ENCODE measurements at places on chromosomes 2 and 18.

- DNase-seq: no peak
Measured at GRCh38 chr18:51561821-51562220, 364.3 kb upstream of the MEX3C start.

- DNase-seq: peak; percentile 59
Measured at GRCh38 chr2:222904557-222905258, 43.9 kb downstream of the ACSL3 start.

DNA sequence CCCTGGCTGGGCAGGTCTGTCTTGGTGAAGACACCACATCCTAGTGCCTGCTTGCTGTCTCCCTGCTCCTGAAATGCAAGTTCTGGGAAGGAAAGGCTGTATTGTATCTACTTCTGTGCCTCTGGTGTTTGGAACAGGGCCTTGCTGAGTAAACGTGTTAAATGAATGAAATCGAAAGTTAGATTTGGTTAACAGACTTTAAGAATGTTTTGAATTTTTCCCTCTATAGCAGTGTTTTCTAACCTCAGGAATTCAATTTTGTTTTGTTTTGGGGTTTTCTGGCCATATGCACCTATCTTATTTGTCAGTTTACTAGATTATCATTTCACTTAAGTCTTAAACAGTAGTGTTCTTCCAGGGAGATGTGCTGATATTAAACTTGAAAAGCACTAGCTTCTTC, 20.7 kb downstream of the FARP2 start:
- no peak for DNase-seq

DNA sequence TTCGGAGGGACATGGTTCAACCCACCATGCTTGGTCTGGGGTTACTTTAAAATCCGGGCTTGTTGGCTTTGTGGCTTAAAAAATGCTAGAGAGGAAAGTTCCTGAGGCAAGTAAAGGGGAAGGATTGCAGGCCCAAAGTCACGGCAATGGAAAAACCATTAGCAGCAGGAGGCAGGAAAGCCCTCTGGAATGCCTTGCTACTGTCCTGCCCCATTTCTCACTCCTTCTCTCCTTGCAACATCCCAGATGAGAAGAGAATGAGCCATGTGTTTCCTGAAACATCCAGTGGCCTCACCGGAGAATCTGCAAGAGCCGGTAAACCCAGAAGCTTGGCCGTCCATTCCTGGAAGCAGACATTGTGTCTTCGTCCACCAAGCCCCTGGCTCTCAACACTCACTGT, 97.4 kb upstream of the LCLAT1 start:
- DNase-seq: no peak

GRCh38 chr2:209146682-209147320, 277.0 kb upstream of the MAP2 start:
- DNase-seq: no peak

- no peak for DNase-seq
Measured at GRCh38 chr2:153005071-153005730, 286.8 kb downstream of the ARL6IP6 start.

- no peak for DNase-seq
Measured at GRCh38 chr2:144261966-144262365, 258.0 kb downstream of the ZEB2 start.

- no peak for DNase-seq
Measured at GRCh38 chr18:11112286-11112685, 37.1 kb downstream of the PIEZO2 start.

- DNase-seq: no peak
Measured at GRCh38 chr18:79867666-79868065, 69.9 kb downstream of the KCNG2 start.

DNA sequence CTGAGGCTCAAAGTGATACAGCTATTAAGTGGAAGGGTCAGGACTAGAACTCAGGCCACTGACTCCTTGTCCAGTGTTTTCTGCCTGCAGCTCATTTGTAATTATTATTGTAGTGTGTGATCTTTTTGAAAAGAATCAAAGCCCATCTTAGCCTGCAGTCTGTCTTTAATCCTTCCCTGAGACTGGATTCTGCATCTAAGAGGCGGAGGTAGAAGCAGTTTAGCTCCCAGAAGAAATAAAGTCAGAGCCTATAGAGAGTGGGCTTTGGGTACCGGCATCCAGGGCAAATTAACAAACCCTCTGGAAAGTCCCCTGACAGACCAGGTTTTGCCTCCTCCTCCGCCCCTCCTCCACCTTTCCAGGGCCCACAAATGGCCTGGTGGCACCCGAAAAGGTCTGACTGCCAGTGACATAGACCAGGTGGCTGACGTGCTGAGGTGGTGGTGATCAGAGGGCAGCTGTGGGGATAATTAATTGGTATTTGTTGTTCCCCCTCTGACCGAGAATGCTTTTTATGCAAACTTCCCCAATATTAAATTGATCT, 2.2 kb upstream of the RAX start:
- no peak for DNase-seq

- DNase-seq: no peak
Measured at GRCh38 chr18:9428301-9428706, 47.0 kb upstream of the RALBP1 start.

DNA sequence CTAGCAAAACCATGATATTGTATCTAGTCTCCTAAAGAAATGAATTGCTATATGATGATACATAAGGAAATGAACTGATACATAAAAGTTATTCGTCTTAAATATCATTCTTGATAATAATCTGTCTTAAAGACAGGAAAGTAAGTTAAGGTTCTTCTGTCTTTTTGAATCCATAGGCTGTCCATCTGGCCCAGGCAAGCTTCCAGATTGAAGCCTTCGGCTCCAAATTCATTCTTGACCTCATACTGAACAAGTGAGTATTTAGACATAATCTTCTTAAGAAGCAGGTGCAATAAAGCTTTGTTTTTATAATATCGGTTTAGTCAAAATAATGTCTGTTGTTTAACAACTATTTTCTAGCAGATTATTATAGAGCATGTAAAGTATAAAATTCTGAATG, 37.7 kb downstream of the ADAM23 start:
- no peak for DNase-seq

- DNase-seq: no peak
Measured at GRCh38 chr2:216932863-216933548, 73.1 kb upstream of the TNP1 start.

GRCh38 chr18:80191264-80191663, 56.0 kb downstream of the PARD6G start:
- DNase-seq: no peak

GRCh38 chr2:152468899-152469692, 134.1 kb downstream of the FMNL2 start:
- DNase-seq: no peak

DNA sequence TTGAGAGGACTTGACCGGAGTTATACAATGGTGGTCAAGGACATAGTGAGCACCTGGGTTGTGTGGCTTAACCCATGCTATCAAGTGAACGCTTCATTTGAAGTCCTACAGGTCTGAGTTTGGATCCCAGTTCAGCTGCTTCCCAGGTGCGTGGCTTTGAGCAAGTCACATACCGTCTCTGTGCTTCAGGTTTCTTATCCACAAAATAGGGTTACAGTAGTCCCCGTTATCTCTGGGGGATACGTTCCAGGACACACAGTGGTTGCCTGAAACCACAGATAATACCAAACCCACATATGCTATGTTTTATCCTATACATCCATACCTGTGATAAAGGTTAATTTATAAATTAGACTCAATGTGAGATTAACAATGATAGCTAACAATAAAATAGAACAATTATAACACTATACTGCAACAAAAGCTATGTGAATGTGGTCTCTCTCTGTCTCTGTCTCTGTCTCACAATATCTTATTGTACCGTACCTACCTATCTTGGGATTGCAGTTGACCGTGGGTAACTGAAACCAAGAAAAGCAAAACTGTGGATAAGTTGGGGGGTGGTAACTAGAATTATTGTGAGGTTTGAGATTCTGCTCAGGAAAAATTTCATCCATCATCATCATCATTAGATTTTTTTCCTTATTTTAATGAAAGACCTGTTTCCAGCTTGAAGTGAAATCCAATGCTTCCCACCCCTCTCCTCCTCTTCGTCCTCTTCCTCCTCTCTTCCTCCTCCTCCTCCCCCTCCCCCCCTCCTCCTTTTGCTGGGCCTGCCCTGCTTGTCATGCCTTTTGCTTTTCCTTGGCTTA, 22.7 kb downstream of the LBH start:
- DNase-seq: no peak

DNA sequence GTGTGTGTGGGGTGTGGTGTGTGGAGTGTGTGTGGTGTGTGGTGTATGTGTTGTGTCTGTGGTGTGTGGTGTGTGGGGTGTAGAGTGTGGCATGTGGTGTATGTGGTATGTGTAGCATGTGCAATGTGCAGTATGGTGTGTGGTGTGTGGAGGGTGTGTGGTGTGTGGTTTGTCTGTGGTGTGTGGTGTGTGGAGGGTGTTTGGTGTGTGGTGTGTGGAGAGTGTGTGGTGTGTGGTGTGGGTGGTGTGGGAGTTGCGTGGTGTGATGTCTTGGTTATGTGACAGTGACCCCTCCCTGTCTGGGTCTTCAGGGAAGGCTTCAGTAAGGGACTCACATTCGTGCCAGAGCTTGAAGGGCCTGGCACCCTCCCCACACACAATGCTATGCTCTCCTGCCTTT, 718.2 kb upstream of the SOX11 start:
- no peak for DNase-seq

- no peak for DNase-seq
Measured at GRCh38 chr2:134271758-134272157, 17.9 kb downstream of the MGAT5 start.

DNA sequence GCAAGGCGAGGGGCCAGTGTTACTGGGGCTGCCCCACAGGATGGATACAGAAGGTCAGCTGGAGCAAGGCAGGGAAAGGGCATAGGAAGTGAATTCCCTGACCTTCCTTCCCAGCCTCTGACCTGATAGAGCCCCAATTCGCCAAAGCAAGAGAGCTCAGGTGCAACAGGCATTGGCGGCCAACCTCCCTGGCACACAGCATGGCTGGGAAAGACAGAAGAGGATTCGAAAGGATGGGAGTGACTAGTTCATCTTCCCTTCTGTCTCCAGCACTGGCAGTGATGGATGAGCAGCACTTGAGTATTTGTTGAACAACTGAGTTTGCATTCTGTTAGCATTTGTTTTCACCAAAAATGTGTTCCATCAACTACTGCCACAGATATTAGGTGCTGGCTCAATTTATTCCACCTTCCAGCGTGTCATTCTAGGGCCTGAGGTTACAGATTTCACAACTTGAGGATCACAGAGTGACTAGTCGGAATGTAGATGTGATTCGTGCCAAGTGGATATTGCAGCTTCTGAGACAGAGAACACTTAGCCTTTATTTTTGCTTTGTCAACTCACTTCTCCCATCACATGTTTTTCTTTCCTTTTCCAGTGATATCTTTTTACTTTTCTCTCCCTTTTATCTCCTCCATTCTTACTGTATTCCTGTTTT, 6.2 kb downstream of the COPS8 start:
- DNase-seq: no peak

- DNase-seq: no peak
Measured at GRCh38 chr18:25423267-25423666, 71.3 kb upstream of the ZNF521 start.

GRCh38 chr2:6392966-6393365, 472.7 kb downstream of the CMPK2 start:
- DNase-seq: no peak

GRCh38 chr2:30871980-30872789, 64.9 kb upstream of the CAPN13 start:
- DNase-seq: no peak

- no peak for DNase-seq
Measured at GRCh38 chr2:113070606-113070975, 2.8 kb downstream of the IL1F10 start.

DNA sequence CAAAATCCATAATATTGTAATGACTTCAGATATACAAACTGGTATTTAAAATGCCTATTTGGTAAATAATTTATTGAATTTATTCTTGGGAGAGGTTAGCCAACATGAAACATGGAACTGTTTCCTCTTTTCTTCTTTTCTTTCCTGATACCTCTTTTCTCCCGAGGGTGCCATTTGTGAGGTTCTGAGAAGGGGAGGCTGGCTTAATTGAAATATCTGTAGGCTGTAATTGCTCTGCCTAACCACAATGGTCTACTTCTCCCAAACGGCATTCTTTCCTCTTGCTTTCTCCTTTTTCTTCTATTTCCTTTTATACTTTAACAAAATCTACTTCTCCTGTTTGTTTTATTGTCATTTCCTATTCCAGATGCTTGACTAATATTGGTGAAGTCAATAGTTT, 114.9 kb downstream of the TCF4 start:
- DNase-seq: no peak

DNA sequence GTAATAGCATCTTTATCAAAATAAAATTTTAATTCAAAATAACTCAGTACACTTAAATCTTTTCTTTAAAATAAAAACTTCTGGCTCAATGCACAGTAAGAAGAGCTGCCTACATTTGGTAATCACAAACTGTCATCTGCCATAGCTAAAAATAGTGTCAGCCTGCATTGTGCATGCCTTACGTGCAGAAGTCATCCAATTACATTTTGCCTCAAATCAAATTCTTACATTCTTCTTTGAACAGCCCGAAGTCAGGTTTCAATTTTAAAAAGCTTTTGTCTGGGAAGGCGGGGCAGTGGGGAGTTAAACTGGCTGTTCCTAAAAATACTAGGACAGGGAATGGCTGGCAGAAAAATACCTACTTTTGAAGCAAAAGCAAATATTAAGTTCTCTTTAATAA, 51.1 kb downstream of the RTN4 start:
- peak; percentile 58 for DNase-seq

GRCh38 chr18:53682796-53683195, 541.7 kb downstream of the MBD2 start:
- no peak for DNase-seq

- DNase-seq: no peak
Measured at GRCh38 chr2:86793752-86794151, 3.0 kb upstream of the CD8A start.

DNA sequence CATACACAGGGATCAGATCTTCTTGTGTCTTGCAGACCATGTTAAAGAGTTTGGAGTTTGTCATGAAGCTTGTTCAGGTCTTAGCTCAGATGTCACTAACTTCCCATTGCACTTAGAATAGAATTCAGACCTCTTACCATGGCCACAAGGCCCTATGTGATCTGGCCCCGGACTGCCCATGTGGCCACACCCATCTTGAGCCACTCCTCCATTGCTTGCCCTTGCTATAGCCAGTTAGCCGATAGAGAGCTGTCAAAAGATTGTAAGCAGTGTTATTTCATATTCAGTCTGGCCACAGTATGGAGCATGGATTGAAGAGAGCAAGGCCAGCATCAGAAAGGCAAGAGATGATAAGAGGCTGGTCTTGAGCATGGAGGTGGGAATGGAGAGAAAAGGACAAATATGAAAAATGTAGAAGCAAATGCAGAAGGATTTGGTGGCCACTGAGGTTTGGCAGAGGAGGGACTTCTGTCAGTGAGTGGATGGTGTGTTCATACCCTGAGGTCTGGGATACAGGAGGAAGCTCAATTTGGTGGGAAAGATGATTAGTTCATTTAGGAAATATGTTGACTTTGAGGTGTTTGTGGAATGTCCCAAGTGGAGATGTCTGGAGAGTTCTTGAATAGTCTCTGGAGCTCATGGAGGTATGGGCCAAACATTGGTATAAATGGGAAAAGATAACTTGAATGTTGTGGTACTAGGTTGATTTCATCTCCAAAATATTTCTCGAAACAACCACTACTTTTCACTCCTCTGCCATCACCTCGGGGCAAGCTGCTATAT, 10.6 kb downstream of the DGUOK start:
- DNase-seq: no peak

Data from fibroblast of skin of left quadriceps (primary cell).